Activated T-helper 17 cell treated with anti-CD3 and anti-CD28 coated beads, Interleukin-2, amount 50 U/mL, for 72 hours (primary cell): ENCODE measurements at places on chromosomes 4 and X.

- H3K27ac ChIP-seq, result no peak overlapping the region
- no peaks in the 10 kb centered on the region for H3K36me3 ChIP-seq
Measured at GRCh38 chr4:141090473-141090872, 42.8 kb downstream of the RNF150 start.

DNA sequence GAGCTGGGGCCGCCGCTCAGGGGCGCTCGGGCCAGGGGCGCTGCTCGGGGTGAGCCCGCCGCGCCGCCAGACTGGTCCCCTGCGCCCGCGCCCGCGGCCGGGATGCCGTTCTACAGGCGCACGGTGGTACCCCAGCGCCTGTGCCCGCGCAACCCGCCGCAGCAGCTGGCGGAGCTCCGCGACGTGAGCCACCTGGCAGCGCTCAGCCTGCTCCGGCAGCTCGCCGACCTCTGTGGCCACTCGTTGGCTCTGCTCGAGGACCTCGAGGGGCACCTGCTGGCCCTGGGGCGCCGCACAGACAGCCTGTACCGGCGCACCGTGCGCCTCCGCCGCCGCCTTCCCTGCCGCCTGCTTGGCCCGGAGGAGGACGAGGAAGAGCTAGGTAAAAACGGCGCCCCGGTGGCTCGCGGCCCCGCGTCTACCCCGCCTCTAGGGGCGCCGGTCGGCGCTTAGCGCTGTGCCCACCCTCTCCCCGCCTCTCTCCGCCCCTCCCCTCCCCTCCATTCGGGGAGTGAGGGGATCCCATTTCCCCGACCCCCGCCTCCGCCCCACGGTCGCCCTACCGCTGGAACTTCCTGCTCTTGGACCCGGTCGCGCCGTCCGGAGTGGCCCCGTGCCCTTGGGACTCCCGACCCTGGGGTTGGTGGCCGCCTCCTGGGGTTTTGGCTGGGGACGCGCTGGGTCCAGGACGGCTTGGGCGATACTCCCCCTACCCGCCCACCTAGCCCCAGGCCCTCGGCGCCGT is 513 bp downstream of the NHSL2 start:
- H3K27me3 ChIP-seq, result peaks cover 17% of the 10 kb centered on the region
- no peak overlapping the region for H3K27ac ChIP-seq
- H3K4me3 ChIP-seq, result peak overlapping the region; percentile 48
- no peaks in the 10 kb centered on the region for H3K4me1 ChIP-seq
- ATAC-seq, result peak; percentile 57
- H3K36me3 ChIP-seq, result no peaks in the 10 kb centered on the region

- H3K4me1 ChIP-seq, result no peaks in the 10 kb centered on the region
- no peak for ATAC-seq
- no peaks in the 10 kb centered on the region for H3K27me3 ChIP-seq
- H3K36me3 ChIP-seq, result no peaks in the 10 kb centered on the region
- no peak overlapping the region for H3K27ac ChIP-seq
Measured at GRCh38 chr4:33628296-33628695, 2616.0 kb downstream of the ARAP2 start.

DNA sequence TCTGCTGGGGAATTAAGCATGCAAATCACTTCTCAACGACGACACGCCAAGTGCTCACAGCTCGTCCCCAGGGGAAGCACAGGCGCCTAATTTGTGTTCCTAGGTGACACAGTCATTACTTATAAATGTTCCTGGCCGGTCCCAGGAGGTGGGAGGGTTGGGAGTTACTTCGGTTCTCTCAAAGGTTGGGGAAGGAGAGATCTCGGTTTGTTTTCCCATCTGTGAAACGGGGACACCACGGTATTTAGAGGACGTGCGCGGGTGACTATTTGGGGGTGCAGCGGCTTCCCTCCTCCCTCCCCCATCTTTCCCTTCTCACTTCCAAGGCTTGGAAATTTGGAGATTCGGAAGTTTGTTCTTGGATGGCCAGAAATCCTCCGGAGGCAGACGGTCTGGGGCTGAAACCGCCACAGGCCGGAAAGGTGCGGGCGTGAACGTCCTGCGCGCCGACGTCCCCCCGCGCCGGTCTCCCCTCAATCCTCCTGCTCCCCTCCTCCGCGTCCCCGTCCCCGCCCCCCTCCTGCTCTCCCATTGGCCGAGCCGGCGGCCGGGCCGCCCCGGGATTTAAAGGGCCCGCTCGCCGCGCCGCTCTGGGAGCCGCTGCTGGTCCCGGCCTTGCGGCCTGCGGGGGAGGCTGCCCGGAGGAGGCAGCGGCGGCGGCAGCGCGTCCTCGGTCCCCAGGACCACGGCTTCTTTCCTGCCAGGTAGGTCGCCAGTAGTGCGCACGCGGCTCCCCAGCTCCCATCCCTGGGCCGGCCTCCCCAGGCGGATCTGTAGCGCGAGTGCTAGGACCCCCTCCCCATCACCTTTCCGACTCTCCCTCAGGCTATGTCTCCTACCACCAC is at the start of gene PORCN:
Gene PORCN, plus strand, starts transcription at position 593 of the 845 bp plus-strand sequence. CDS start 829 bp downstream, outside the sequence.
- ATAC-seq, result peak; percentile 97
- H3K4me1 ChIP-seq, result peaks cover 10% of the 10 kb centered on the region
- H3K4me3 ChIP-seq, result peak within 1 kb of the TSS; percentile 90
- no peaks in the 10 kb centered on the region for H3K36me3 ChIP-seq
- peak within 1 kb of the TSS; percentile 94 for H3K27ac ChIP-seq

DNA sequence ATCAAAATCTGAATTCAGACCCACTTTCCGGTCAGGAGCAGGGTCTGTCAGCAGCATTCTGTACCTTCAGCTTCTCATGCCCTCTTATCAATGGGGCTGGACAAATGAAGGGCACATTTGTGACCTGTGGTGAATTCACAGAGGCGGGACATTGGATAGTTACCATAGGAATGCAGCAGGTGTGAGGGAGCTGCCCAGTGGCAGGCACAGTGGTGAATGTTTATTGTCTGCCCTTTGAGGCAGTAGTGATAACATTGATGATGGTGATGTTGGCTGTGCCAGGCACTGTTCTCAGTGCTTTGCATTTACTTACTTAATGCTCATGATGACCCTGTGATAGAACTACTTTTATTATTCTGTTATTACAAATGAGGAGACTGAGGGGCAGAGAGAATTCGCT is 101.2 kb upstream of the KIT start:
- no peaks in the 10 kb centered on the region for H3K4me1 ChIP-seq
- ATAC-seq, result no peak
- H3K27me3 ChIP-seq, result peaks cover 9% of the 10 kb centered on the region
- H3K27ac ChIP-seq, result no peak overlapping the region

DNA sequence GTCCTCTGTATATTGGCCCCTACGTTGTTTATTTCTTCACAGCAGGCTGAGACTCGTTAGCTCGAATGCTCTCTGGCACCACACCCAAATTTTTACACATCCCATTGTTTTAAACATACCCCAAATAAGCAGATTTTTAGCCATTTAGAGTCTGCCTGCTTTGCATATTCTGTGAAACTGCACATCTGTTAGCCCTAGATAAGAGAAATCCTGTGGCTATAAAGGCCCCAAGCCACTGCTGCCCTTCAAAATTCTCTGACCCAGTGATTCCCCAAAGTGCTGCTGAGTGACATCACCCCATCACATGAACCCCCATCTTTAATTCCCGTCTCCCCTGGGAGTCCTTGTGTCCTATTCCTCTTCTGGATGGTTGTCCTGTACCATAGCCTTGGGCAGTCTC is 20.8 kb downstream of the TEX13C start:
- no peaks in the 10 kb centered on the region for H3K36me3 ChIP-seq
- no peak overlapping the region for H3K4me3 ChIP-seq
- no peaks in the 10 kb centered on the region for H3K27me3 ChIP-seq
- no peak overlapping the region for H3K27ac ChIP-seq
- H3K4me1 ChIP-seq, result no peaks in the 10 kb centered on the region
- ATAC-seq, result no peak

DNA sequence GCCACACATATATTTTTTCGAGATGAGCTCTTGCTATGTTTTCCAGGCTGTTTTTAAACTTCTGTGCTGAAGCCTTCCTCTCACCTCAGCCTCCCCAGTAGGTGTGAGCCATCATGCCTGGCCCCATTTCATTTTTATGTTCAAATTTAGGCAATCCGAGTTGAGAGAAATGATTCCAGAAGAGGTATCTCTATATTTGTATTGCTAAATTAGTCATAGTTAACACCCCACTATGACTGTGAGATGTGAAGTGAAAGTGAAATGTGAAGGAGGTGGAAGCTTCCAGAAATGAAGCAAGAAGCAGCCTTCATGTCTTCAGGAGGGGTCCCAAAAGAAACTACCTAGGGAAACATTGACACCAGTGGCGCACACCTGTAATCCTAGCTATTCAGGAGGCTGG is 17.7 kb downstream of the APELA start:
- no peak for ATAC-seq
- no peak overlapping the region for H3K27ac ChIP-seq
- no peak overlapping the region for H3K4me3 ChIP-seq
- H3K27me3 ChIP-seq, result peaks cover 13% of the 10 kb centered on the region
- H3K4me1 ChIP-seq, result no peaks in the 10 kb centered on the region

DNA sequence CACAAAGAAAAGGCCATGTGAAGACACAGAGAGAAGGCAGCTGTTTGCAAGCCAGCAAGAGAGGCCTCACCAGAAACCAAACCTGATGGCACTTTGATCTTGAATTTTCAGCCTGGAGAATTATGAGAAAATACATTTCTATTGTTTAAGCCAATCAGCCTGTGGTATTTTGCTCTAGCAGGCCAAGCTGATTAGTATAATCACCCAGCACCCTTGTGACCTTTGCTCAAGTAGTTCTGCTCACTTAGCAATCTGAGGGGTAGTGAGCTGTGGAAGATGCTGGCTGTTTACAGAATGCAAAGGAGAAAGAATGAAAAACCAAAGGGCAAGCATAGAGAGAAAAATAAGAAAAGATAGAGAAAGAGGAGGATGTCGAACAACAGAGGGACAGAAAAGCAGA is 396.4 kb upstream of the BOD1L1 start:
- no peak for ATAC-seq
- no peaks in the 10 kb centered on the region for H3K4me1 ChIP-seq
- H3K27ac ChIP-seq, result no peak overlapping the region

DNA sequence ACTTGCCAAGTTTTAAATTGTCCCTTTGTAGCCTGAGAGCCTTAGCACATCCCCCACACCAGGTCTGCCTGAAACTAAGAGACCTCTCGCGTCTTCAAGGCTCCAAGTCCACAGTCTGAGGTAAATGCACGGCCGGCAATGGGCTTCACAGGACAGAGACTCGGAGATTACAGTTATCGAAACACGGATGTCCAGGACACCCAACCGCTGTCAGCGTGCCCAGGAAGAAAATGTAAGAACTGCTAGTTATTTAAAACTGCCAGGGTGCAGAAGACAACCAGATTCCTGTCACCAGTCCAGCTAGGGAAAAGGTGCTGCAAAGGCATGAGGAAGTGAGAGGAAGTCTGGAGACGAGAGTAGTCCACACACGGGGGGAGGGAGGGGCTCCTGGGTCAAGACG is 28.9 kb downstream of the ZNF827 start:
- no peaks in the 10 kb centered on the region for H3K27me3 ChIP-seq
- H3K4me1 ChIP-seq, result no peaks in the 10 kb centered on the region
- no peak overlapping the region for H3K27ac ChIP-seq
- H3K4me3 ChIP-seq, result no peak overlapping the region
- H3K36me3 ChIP-seq, result no peaks in the 10 kb centered on the region

DNA sequence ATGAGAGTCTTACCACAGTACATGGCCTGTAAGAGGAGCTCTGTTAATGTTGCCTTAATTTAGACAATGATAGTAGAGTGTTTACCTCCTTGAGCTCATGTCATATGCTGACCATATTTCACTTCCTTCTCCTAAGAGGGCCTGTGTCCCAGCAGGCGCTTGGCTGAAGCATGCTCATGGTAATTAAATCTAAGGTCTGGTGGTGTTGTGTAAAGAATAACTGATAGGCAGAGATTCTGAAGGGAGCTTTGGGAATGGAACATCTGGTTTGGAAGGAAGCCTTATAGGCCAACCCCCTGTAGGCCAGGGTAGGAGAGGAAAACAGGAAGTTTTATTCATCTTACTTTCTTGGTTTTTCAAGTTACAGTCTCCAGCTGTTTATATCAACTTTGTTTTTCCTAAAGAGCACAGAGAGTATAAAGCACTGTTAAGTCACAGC is 300.2 kb downstream of the USP46 start:
- no peak overlapping the region for H3K27ac ChIP-seq
- H3K4me1 ChIP-seq, result no peaks in the 10 kb centered on the region
- ATAC-seq, result no peak
- no peaks in the 10 kb centered on the region for H3K36me3 ChIP-seq

- no peak for ATAC-seq
- H3K27ac ChIP-seq, result no peak overlapping the region
- H3K27me3 ChIP-seq, result no peaks in the 10 kb centered on the region
- H3K4me3 ChIP-seq, result no peak overlapping the region
Measured at GRCh38 chrX:97524997-97525396, 641.3 kb downstream of the RPA4 start.

- no peak overlapping the region for H3K27ac ChIP-seq
- H3K4me1 ChIP-seq, result no peaks in the 10 kb centered on the region
- H3K36me3 ChIP-seq, result peaks cover 65% of the 10 kb centered on the region
- ATAC-seq, result no peak
- H3K27me3 ChIP-seq, result no peaks in the 10 kb centered on the region
Measured at GRCh38 chrX:18946611-18947010, 37.3 kb downstream of the PHKA2 start.

DNA sequence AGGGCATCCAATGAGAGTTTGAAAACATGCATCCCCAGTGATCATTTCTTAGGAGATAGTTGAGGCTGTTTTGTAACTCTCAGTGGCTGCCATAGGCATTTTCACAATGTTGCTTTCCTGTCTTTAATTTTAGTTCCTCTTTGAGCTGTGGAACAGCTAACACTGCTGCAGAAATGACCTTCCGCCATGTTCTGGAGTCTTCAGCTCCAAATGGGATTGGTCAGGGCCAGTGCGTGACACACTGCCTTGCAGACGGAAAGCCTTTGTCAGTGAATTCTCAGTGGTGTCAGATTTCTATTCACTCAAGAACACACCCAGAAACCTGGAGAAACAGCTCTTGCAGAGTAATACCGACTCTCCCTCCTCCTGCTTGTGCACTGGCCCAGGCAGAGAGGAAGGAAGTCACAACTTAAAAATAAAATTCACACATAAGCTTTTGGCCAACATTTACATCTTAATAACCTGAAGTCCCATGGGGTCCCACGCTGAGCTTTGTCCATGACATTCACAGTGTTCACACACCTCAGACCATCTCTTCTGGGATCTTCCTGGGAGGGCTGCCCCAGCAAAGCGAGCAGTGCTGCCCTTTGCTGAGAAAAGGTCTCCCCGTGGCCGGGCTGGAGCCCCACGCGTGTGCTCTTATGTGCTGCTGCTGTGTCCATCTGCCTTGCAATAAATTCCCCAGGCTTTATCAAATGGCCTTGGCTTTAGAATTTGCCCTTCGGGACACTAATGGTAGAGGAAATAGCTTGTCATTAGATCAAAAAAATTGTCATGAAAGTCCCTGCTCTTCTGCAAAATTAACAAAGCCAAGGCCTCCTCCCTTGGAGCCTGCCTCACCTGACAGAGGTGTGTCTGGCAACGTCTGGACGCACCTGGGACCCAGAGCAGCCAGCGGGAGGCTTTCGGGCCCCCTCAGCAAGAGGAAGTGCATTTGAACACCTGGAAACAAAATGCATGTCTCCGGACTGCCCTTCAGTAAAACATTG is 126.8 kb downstream of the IRF2 start:
- H3K27ac ChIP-seq, result no peak overlapping the region
- H3K4me1 ChIP-seq, result no peaks in the 10 kb centered on the region
- H3K27me3 ChIP-seq, result peaks cover 12% of the 10 kb centered on the region
- ATAC-seq, result no peak
